A549 treated with Hydrocortisone at 1 μM for 4 hours (cell line): ENCODE measurements at places on chromosomes 4 and X. TPM values are rescaled to one million over a fixed set of nuclear protein-coding genes. Genes with fewer than 3 reads are reported as not detected.

CASP6 gene
- total RNA-seq = 14.4 to 18.4 TPM (median 16.1 TPM) in 5 replicates

GAGE10 gene
- not detected in 5 replicates for total RNA-seq

ERCC6L gene
- 10.3 to 15.0 TPM (median 11.2 TPM) in 5 replicates for total RNA-seq

GRIA2 gene
- not detected in 5 replicates for total RNA-seq

STATH gene
- not detected in 5 replicates for total RNA-seq

USP26 gene
- total RNA-seq = not detected in 5 replicates

GASK1B gene
- total RNA-seq = 0.24 to 0.66 TPM (median 0.33 TPM) in 5 replicates

FAM9C gene
- total RNA-seq = 0.03 to 0.23 TPM in 2 of 5 replicates, not detected in the others

DCAF8L2 gene
- total RNA-seq = not detected in 5 replicates

NPY5R gene
- total RNA-seq = not detected in 5 replicates
